Spleen (tissue), 13 donors: ENCODE measurements at places on chromosomes 13 and 19. TPM values are rescaled to one million over a fixed set of nuclear protein-coding genes. Genes with fewer than 3 reads are reported as not detected.

Gene GPR12
- polyA plus RNA-seq: 0.02 TPM

DNA sequence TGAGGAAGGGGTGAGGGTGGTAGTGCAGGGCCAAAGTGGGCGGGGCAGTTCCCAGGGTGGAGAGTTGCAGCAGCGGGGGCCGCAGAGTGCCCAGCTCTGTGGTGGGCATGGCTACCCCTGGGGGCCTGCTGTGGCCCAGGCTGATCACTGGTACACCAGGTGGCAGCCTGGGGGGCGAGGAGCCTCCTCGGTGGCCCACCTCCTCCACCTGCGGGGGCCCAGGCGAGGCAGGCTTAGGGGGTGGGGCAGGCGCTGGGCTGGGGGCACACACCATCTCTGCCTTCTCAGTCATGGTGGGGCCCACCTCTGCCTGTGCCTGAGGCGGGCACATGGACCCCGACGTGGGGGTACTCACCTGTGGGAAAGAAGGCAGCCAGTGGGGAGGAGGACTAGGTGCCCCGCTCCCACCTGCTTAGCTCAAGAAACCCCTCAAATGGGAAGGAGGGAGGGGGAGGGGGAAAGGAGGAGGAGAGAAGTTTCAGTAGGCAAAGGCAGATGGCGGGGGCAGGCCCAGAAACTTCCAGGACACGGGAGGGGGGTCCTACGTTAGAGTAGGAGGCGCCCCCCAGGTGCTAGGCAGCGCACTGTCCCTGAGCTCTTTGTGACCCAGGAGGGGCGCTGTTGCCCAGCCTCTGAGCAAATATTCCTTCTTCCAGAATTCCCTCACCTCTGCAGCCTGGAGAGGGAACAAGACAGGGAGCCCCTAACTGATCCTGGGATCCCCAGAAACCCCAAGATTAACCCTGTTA lies 1.6 kb downstream of the LYL1 start:
- peak overlapping the region; percentile 71 for H3K4me3 ChIP-seq
- DNase-seq: peak; percentile 87

GRCh38 chr19:6590827-6591319 lies at the start of gene CD70:
TSS of gene CD70 (minus strand) at chr19:6591150. CDS start at chr19:6591002, 148 bp downstream.
- peak; percentile 86 for DNase-seq
- H3K27ac ChIP-seq: no peak within 1 kb of the TSS
- no peaks in the 10 kb centered on the region for H3K36me3 ChIP-seq
- H3K4me3 ChIP-seq: peak within 1 kb of the TSS; percentile 26
- peaks cover 88% of the 10 kb centered on the region for H3K27me3 ChIP-seq

Gene BRCA2
- 0.50 TPM for polyA plus RNA-seq

Gene SLC17A7
- polyA plus RNA-seq: 0.12 TPM

DNA sequence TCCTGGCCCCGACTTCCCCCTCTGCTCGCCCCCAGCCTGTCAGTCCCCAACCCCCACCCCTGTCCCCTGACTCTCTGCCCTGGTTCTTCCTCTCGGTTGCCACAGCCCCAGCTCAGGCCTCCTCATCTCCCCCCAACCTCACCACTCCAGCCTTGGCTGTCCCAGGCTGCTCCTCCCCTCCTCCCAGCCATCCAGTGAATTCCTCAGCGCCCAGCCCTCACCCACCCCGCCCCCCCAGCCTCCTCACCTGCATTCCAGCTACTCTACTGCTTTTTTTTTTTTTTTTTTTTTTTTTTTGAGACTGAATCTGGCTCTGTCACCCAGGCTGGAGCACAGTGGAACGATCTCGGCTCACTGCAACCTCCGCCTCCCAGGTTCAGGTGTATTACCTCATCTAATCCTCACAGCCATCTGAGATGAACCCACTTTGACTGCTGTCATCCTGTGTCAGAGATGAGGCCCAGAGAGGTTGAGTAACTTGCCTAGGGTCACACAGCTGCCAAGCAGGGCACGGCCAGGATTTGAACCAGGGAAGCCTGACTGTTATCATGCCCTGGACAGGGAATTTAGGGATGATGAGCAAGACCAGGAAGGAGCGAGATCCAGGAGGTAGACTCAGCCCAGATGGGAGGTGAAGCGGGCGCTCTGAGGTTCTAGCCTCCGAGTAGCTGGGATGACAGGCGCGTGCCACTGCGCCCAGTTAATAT lies 2.6 kb downstream of the SULT2B1 start:
- H3K27ac ChIP-seq: no peak overlapping the region
- no peak overlapping the region for H3K4me3 ChIP-seq
- H3K36me3 ChIP-seq: no peaks in the 10 kb centered on the region
- no peak for DNase-seq
- H3K4me1 ChIP-seq: peaks cover 12% of the 10 kb centered on the region
- H3K27me3 ChIP-seq: no peaks in the 10 kb centered on the region

GRCh38 chr13:29464105-29464679 lies 131.3 kb downstream of the SLC7A1 start:
- no peak for DNase-seq
- H3K4me1 ChIP-seq: peaks cover 11% of the 10 kb centered on the region
- H3K4me3 ChIP-seq: no peak overlapping the region

Gene ANKRD24
- polyA plus RNA-seq: 0.70 TPM

DNA sequence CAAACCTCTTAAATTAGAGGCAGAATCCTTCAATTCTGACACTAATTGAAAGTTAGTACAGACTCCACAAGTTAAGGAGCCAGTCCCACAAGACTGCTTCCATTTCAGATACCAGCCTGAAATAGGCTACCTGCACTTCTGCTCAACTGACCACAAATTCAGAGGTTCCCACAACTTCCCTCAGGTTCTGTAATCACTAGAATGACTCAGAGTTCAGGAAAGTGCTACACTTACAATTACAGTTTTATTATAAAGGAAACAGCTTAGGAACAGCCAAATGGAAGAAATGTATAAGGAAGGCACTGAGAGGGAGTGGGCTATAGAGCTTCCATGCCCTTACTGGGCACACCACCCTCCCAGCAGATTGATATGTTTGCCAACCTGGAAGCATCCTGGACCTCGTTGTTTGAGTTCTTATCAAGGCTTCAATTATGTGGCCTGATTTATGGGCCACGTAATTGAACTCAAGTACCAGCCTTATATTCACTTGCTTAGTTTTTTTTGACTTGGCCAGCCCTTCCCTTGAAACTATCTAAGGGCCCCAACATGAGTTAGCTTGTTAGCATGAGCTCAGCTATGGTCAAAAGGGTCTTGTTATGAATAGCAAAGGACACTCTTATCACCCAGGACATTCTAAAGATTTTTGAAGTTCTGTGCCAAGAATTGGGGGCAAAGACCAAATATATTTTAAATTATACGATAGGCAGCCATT lies 25.9 kb downstream of the NBEA start:
- H3K4me1 ChIP-seq: no peaks in the 10 kb centered on the region
- DNase-seq: no peak
- no peaks in the 10 kb centered on the region for H3K36me3 ChIP-seq
